ENCODE measurements at places on chromosomes 13 and 19.
A peak's percentile ranks its signal among the peaks of the same experiment; 100 is the strongest.

DNA sequence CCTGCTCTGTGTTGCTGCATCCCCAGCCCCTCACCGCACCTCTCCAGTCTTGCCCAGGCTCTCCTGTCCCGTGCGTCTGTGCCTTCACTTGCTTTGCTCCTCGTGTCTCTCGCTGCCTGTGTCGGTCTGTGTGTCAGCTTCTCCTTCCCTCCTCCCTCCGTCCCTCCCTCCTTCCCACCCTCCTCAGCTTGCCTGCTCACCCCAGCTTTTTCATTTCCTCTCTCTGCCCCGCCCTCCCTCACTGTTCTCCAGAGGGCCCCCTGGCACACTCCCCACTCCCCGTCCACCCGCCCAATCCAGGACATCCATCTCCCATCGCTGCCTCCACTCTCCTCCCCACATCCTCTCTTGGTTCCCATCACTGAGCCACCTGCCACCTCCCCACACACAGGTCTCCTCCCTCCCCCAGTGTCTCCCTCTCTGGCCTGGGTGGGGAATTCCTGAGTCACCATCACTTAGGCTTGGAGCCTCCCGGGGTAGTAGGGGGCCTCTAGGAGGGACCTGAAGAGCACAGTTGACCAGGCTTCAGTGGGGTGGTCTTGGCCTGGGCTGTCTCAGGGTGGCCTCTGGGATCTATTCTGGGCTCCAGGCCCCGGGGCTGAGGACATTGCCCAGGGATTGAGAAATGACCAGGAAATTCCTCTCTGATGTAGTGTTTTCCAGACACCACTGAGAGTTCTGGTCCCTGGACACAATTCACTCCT lies at the start of gene PTGIR:
Gene PTGIR (minus strand): TSS at position 132 of the 704 bp plus-strand sequence. CDS start 864 bp downstream, outside the sequence.
- DNase-seq: peak; percentile 49

DNA sequence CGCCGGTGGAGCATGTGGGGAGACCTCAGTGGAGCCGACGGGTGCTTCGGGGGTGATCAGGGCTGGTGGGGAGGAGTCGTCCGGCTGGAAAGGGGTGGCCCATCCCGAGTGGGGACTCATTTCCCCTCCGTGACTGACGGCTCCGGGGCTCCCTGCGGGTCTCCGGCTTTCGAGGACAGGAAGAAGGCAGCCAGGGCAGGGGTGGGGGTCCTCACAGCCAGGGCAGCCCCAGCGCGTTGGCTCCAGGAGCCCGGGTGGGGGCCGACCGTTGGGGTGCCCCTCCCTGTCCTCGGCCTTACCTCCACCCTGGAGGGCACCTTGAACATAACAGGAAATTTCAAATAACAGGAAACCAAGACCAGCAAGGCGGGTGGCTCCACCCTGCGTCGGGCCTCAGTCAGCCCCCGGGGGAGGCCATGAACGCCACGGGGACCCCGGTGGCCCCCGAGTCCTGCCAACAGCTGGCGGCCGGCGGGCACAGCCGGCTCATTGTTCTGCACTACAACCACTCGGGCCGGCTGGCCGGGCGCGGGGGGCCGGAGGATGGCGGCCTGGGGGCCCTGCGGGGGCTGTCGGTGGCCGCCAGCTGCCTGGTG lies at the start of gene S1PR4:
Gene S1PR4 (plus strand): TSS at position 393 of the 596 bp plus-strand sequence. CDS start 24 bp downstream, at position 417.
- DNase-seq: no peak

DNA sequence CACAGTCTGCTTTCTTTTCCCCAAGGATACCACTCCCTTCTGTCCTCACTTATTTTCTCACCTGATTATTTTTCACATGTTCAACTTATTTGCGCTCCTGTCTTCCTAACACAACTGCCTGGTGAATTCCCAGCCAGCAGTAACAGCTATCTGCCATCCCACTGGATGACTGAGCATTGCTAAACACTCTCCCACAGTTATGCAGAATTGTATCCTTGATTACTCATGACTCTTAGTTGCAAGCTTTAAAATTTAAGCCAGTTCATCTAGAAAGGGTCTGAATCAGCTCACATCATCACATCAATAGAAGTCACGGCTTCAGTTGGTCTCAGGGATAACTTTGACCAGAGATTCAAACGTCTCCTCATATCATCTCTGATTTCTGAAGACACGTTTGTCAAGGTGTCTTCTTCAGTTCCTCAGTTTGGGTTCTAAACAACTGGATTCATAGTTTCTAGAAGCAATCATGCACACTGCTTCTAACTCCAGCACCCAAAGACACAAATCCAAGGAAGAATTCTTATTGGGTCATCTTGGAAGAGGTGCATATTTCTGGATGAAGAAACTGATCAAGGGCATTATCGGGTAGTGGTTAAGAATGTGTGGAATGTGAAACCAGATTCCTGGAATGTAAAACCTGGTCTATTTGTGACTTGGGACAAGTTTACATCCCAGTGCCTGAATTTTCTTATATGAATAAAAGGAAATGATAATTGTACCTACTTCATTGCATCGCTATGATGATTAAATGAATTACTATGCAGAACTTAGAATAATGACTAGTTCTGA lies 13.9 kb upstream of the DACH1 start:
- peak; percentile 14 for DNase-seq

DNA sequence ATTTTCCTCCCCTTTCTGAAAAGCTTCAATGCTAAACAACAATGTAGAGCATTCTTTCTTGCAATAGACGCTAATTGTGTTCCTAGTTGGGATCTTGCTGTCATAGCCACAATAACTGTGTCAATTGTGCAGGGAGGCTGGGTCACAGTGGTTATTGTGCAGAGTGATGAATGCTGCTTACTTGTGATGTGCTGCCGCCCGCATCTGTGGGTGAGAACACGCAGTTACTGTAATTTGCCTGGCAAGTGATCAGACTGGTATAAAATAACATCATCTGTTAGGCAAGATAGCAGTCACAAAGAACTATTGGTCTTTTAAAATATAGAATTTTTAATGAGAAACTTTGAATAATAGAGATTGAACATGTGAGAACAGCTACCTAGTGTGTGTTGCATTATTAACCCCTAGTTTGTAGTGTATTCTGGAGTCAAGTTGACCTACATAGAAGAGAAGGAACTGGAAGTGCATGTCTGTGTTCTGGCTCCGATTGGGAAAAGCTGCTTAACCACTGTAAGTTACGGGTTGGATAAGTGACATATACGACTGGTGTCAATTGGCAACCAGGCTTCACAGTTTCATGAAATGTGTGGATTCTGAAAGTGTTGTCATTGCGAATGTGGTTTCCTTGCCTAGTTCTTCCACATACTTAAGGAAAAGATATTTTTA lies 43.6 kb downstream of the SLAIN1 start:
- DNase-seq: no peak

DNA sequence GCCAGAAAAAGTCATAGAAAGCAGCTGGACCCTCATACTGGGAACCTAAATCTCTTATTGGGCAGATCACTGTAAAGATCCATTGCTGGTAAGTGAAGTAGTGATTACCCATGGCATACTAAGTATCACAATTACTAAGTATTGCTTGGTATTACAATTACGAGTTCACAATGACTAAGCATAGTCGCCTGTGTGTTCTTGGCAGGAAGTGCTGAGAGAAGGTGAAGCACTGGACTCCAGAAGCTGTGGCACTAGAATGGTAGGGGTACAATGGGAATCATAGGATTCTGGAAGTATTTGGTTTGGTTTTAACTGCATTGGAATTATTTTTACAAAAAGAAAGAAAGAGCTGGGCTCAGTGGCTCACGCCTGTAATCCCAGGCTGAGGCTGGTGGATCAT lies 20.3 kb downstream of the LGALS16 start:
- DNase-seq: peak; percentile 29

- no peak for DNase-seq
Observed at GRCh38 chr13:52374873-52375411, 31.0 kb downstream of the THSD1 start.

GRCh38 chr19:41307954-41308449 lies 2.0 kb upstream of the CCDC97 start:
- no peak for DNase-seq

DNA sequence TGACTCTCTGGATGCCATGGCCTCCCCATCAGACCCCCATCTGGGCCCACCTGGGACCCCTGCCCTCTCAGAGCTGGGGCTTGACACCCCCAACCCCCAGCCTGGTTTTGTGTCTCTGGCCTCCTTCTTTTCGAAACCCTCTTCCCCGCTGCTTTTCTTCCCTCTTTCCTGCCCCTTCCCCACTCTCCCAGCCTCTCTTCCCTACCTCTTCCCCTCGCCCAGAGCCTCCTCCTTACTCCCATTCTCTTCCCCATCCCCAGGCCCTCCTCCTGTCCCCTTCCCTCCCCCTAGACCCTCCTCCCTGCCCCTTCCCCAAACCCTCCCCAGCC lies 2.1 kb downstream of the TNFSF9 start:
- DNase-seq: no peak

- no peak for DNase-seq
Observed at GRCh38 chr13:44785401-44785800, 203.9 kb downstream of the NUFIP1 start.

DNA sequence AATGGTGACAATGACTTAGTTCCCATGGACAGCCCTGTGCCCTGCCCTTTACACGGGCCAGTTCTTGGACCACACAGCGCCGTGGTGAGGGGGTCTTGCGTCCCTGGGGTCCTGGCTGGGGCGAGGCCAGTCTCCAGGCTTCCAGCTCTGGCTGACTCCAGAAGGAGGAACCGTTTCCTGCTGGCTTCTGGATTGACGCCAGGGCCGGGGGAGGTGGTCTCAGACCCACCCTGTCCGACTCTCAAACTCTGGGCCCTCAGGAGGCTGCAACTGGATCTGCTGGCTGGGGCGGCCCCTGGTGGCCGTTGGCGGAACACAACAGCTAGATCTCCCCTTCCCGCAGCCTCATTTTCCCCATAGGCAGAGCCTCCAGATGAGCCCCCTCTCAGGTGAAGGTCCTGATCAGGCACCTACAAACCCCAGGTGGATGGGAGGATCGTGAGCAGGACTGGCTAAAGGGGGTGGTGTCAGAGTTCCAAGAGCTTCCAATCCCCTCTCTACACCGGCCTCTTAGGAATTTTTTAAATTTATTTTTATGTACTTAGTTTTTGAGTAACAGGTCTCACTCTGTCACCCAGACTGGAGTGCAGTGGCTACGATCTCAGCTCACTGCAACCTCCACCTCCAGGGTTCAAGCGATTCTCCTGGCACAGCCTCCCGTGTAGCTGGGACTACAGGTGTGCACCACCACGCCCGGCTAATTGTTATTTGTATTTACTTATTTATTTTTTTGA lies 8.0 kb downstream of the CCDC194 start:
- peak; percentile 46 for DNase-seq

DNA sequence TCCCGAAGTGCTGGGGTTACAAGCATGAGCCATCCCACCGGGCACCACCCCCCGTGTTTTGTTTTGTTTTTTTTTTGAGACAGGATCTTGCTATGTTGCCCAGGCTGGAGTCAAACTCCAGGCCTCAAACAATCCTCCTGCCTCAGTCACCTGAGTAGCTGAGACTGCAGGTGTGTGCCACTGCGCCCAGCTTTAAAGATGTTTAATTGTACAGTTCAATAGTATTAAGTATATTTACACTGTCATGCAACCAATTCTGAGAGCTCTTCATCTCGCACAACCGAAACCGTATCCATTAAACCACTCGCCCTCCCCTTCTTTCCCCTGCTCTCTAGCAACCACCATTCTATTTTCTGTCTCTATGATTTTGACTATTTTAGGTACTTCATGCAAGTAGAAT lies 15.6 kb downstream of the NUCB1 start:
- no peak for DNase-seq

DNA sequence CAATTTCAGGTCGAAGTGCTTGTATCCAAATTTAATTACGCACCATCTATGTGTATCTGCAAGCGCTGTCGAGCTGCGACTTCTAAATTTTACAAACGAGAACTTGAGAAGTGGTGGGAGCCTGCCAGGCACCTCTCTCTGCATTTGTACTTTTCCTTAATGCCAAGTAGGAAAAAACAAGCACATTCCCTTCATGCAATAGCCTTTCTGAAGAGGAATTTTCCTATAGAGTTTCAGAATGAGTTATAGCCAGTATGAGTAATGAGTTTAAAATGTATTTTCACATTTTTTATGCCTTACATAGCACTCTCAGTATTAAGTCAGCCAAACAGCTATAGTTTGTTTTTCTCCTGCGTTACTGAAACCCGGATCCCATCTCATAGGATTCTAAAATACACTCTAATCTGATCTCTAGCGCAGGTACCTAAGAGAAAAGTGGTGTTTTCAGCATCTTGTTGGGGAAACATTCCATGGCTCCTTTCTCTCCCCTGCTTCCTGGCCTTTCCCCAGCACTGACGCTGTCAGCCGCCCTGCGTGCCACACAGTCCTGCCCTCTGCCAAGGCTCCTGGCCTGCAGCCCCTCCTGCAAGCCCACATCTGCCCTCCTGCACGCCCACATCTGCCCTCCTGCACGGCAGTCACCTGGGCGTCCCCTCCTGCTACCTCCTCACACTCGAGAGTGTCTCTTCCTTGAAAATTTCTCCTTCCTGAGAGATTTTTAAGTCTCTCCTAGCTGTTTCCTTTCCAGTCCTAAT lies 526.9 kb downstream of the MYO16 start:
- DNase-seq: peak; percentile 82

DNA sequence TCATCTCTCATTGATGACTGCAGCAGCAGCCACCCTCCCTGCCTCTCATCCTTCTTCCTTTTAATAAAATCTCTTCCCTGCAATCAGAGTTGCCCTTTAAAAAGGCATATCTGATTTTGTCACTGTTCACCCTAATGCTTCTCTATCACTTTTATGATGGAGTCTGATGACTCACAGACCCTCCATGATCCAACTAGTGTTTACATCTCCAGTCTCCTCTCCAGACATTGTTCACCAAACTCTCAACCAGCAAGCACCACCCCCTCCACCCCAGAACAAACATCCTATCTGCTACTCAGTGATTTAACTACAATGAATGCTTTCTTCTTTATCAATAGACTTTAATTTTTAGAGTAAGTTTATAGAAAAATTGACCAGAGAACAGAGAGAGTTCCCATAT lies 59.5 kb downstream of the TNFSF11 start:
- DNase-seq: peak; percentile 42

- peak; percentile 48 for DNase-seq
Observed at GRCh38 chr13:32426191-32426989, 1.5 kb downstream of the N4BP2L1 start.

DNA sequence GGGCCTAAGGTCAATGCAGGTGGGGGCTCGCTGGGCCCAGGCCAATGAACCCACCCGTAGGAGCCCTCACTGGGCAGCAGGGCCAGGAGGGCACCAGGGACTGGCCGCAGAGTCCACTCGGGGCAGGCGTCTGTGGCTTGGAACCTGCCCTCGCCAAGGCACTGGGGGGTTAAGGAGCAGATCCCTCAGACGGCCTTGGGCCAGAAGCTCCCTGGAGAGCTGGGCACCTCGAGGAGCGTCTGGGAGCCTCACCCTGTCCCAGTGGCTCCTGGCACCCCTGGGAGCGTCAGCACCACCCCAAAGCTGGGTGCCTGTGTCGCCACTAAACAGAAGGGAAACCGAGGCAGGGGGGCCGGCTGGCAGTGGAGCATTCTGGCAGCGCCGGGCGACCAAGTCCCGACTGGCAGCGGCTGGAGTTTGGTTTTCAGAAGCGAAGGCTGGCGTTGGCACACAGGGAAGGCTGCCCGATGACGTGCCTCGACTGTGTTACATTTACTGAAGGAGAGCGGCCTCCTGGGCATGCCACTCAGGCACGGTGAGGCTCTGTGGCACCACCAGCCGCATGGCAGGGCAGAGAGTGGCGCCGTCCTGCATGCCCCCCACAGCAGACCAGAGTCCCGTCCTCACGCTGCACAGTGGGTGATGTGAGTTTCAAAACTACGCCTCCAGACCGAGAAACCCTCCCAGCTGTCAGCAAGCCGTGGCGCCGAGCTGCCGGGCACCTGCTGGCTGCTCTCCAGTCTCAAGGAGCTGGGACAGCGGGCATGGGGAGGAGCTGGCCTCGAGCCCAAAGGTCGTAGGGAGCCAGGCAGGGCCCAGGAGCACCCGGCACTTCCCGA lies 9.2 kb upstream of the MEX3D start:
- DNase-seq: no peak

- no peak for DNase-seq
Observed at GRCh38 chr19:10871711-10872545, 575 bp downstream of the CARM1 start.

- peak; percentile 56 for DNase-seq
Observed at GRCh38 chr13:79990048-79990447, 350.9 kb downstream of the SPRY2 start.

Measured in M059J (cell line).